ENCODE measurements at places on chromosomes 12 and 14. TPM values are rescaled to one million over a fixed set of nuclear protein-coding genes. Genes with fewer than 3 reads are reported as not detected.
A peak's percentile ranks its signal among the peaks of the same experiment; 100 is the strongest.

- no peak for DNase-seq
Measured at GRCh38 chr14:104399432-104400155, 180.0 kb upstream of the C14orf180 start.

- peak; percentile 62 for DNase-seq
Measured at GRCh38 chr14:102917469-102918211, 4.8 kb upstream of the AMN start.

DNA sequence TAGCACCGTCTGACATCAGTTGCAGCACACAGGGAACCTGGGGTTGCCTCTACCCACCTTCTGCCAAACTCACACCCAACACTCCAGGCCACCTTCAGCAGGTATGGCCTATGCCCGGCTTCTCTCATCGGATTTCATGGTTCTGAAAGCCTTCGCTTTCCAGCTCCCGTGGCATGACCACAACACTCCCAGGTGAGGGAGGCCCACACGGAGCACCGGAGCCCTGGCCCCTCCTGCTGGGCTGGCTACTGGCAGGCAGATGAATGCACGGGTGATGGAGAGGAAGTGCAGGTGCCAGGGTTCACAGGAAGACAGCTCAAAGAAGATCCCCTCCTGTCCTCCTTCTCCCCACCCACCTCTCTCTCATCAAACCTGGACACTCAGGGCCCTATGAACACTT, 37.2 kb downstream of the CACNA2D4 start:
- DNase-seq: no peak

DNA sequence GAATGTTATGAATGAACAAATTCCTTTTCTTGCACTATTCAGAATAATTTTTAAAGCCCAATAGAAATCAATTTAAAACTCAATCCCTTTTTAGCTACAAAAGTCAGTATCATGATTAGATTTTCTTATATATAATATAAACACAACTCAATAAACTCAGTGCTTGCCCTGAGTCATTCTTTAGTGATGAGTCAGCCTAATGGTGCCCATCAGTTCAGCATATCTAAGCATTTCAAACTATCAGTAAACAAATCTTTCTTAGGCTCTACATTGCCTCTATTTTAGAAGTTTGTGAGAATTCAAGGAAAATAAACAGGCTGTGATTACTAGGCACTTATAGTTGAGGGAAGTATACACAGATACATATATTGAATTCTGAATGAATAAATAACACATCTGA, 179.6 kb downstream of the NELL2 start:
- no peak for DNase-seq

DNA sequence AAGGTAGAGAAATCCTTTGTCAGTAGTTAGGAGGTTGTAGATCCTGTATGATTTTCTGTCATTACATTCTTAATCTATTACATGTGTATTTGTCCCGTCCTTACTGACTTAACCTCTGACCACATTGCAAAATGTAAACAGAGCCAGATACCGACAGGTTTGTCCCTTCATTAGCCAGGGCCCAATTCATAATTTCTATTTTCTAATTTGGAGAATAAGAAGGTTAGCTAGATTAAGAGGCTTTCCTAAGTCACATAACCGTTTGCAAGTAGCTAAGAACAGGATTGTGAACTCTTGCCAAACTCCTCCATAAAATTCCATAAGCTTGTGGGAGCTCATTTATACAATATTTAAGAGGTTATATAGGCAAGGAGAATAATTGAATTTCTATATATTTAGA, 352.6 kb downstream of the RAD51B start:
- no peak for DNase-seq

- no peak for DNase-seq
Measured at GRCh38 chr14:51676549-51676948, 24.8 kb downstream of the FRMD6 start.

- no peak for DNase-seq
Measured at GRCh38 chr12:77001276-77001675, 64.1 kb downstream of the E2F7 start.

GRCh38 chr14:56630707-56631106, 51.1 kb downstream of the TMEM260 start:
- no peak for DNase-seq

GRCh38 chr12:94491489-94491888, 31.8 kb upstream of the CEP83 start:
- DNase-seq: no peak

- no peak for DNase-seq
Measured at GRCh38 chr12:82919388-82920054, 232.8 kb downstream of the TMTC2 start.

DNA sequence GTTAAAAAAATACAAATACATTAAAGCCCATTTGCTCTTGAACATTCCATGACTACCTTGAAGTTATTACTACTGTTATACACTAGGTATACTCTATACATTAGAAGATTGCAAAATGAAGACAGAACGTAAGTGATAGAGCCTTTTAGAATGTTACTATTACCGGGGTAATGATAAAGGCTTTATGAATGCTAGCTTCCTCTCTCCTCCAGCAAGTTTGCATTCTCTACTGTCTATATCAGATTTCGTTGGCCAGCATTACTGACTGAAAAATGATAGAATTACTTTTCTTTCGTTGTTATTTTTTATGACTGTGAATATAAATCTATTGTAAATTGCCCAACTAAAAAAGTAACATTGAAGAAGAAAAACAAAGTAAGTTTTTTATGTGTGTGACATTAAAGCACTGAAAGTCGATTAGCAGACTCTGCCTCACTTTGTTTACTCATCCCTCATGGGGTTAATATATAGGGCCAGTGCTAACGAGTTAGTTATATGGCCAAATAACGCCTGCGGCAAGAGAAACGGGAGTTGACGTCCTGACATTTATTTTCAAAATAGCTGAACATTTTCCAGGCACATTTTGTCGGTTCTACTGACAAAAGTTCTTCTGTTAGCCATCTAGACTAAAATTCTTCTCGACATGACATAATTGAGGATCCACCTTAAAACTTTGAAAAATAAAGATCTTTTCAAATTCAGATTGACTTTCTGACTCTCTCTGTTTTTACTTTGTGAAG, 163.8 kb upstream of the KITLG start:
- DNase-seq: no peak

DNA sequence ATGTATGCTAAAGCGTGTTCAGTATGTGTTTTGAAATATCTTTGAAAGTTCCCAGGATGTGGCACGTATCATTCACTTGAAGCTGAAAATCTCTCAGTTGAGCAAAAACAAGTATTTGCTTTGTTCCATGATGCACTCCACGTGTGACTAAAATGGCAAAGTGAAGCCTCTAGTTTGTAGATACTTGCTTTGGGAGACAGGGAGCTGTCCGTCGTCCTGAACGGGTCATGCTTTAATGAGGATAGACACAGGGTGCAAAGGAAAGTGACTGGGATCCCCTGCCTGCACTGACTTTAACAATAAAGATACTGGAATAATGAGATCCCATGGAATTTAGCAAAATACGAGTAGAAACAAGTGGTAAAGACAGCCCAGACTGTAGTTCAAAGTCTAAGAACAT, 991.4 kb downstream of the NRXN3 start:
- DNase-seq: peak; percentile 59

- peak; percentile 20 for DNase-seq
Measured at GRCh38 chr12:113867258-113867657, 98.9 kb downstream of the RBM19 start.

Gene SCN8A
- 2.6 TPM for total RNA-seq

Gene PLEK2
- total RNA-seq: 4.8 TPM

Gene KITLG
- total RNA-seq: 30.4 TPM

Gene LRP1
- 48.5 TPM for total RNA-seq

Gene SLC2A14
- total RNA-seq: 6.1 TPM

Gene SYNDIG1L
- total RNA-seq: not detected

Gene AKAP5
- total RNA-seq: 7.8 TPM

Gene RASAL1
- not detected for total RNA-seq

Gene PKP2
- 58.0 TPM for total RNA-seq

Gene IAPP
- not detected for total RNA-seq

Gene RHEBL1
- not detected for total RNA-seq

Gene MYH6
- total RNA-seq: not detected

Gene CDKL1
- 6.1 TPM for total RNA-seq

Gene RPS26
- total RNA-seq: 665 TPM

Gene MOAP1
- total RNA-seq: 35.5 TPM

Gene PLA2G1B
- 8.5 TPM for total RNA-seq
